ENCODE measurements at places on chromosomes 2 and 18.

GRCh38 chr18:76378526-76379215 lies 116.4 kb downstream of the ZNF516 start:
- ATAC-seq: peak; percentile 12

GRCh38 chr2:20728114-20728758 lies 61.3 kb downstream of the GDF7 start:
- ATAC-seq: no peak

DNA sequence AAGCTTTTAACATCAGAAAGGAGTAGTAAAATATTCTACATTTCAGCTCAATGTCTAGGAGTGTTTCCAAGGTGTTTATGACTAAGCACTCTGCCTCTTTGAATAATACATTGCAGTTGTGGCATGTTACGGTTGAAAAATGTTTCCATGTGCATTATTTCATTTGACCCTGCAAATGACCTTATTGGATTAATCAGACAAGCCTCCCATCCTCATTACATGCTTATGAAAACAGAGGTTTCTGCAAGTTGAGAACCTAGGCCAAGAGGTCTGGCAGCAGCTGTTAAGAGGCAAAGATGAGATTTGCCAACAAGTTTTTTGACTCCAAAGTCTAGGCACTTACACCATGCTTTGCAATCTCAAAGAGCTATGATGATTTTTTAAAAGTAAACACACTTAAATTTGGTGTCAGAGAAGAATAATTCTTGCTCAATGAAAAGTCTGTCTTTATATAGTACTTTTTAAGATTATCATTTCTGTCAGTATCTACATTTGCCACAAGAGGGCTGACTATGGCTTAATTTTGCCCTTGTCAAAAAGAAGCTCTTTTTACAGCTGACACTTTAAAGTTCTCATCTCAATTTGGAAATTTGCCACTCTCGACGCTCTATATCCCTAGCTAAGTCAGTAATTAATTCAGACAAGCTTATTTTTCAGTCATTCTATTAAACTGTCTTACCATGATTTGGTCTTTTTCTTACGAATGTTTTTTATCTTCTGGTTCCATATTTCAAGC lies 260.6 kb downstream of the PAX3 start:
- ATAC-seq: no peak

DNA sequence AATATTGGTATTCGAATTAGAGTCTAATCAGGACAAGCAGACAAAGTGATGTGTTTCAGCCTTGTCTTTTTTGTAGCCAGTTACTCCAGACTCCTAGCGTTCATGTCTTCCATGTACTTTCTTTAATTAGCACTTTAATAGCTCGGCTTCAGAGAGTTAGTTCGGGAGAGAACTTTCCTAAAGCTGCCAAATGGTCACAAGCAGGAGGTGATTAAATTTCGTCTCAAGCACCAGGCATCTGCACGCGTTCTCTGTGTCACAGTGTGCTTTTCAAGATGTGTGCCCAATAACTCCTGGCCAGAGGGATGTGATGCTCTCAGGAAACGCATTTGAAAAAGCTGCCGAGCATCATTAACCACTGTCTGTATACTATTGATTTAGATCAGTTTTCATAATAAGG lies 790.8 kb downstream of the SOCS6 start:
- ATAC-seq: no peak

DNA sequence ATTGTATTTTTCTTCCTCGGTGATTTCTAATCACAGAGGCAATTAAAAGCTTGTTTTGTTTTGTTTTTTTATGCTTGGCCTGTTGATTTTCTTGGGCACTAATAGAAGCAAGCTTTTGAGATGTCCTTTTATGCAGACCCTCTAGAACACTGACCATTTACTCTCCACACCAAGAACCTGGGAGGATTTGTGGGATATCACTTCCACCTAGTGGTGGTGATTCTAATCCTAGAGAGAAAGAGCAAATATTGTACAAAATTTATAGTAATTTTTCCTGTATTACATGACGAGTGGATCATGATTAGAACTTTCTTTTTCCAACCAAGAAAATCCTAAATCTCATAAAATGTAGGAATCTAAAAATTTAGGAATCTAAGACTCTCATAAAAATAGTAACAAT lies 23.4 kb downstream of the NEMP2 start:
- no peak for ATAC-seq

GRCh38 chr2:8438476-8438875 lies 243.4 kb upstream of the ID2 start:
- no peak for ATAC-seq

DNA sequence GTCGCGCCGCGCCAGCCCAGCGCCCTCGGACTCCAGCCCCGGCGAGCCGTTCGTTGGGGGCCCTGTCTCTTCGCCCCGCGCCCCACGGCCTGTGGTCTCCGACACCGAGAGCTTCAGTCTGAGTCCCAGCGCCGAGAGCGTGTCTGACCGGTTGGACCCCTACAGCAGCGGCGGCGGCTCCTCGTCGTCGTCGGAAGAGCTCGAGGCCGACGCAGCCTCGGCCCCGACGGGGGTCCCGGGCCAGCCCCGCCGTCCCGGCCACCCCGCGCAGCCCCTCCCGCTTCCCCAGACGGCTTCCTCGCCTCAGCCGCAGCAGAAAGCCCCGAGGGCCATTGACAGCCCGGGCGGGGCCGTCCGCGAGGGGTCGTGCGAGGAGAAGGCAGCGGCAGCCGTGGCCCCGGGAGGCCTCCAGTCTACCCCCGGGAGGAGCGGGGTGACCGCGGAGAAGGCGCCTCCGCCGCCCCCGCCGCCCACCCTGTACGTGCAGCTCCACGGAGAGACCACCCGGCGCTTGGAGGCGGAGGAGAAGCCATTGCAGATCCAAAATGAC lies 1.4 kb downstream of the PHLPP1 start:
- ATAC-seq: no peak

DNA sequence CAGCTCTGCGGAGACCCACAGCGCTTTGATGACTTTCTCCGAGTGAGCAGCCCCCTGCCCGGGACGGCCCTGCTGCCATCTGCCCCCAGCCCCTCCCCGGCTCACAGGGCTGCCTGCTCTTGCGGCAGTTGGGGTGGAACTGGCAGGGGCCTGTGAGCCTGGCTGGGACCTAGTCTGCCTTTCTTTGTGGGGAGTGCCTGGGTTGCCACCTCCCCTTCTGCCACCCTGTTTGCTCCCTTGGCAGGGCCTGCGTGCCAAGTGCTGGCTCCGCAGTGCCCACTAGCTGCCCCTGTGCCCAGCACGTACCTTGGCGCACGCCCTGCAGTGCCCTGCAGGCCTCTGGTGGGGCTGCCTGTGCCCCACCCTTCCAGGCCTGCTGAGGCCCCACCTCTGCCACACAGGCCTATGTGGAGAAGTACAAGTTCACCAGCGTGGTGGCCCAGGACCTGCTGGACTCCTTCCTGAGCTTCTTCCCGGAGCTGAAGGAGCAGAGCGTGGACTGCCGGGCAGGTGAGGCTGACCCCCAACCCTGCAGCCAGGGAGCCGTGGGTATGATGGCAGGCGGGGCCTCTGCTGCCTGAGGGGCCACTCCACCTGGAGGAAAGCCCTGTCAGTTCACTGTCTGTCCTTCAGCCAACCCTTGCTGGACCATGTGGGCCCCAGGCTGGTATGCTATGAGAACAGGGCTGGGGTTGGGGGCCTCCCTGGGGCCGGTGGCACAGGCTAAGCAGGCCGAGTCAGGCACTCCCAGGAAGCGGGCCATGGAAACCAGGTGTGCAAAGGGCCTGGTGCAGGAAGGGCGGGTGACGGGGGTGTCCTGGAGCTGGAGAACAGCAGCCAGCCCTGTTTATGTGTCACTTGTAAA lies 7.0 kb downstream of the RNPEPL1 start:
- peak; percentile 49 for ATAC-seq

DNA sequence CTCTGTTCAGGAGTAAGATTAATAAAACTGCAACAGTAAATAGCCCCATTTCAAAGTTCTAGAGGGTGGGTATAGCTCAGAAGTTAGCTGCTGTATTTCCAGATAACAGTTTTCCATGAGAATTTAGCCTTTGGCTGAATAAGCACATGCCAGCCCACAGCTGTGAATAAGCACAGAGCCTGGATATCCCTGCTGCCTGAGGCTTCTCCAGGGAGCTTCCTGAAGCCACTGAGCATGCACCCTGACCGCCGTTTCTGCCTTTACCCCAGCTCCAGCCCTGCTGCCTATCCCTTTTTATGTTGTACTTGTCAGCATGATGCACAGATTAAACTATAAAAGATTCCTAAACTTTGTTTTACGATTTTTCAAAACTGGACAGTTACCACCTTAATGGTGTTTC lies 85.3 kb downstream of the FEZ2 start:
- no peak for ATAC-seq

DNA sequence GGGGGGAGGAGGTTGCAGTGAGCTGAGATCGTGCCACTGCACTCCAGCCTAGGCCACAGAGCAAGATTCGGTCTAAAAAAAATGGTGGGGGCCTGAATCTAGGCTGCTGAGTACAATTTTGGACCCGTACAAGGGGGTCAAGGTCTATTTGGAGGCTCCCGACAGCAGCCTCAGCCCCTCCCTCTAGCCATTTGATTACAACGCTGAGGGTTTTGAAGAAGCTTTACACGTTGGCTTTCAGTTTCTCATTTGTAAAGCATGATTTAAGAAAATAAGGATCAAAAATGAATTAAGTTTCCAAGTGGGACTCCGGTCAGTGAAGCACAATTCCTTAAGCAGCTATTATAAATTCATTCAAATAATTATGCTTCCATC lies 133.9 kb downstream of the TGIF1 start:
- ATAC-seq: no peak

DNA sequence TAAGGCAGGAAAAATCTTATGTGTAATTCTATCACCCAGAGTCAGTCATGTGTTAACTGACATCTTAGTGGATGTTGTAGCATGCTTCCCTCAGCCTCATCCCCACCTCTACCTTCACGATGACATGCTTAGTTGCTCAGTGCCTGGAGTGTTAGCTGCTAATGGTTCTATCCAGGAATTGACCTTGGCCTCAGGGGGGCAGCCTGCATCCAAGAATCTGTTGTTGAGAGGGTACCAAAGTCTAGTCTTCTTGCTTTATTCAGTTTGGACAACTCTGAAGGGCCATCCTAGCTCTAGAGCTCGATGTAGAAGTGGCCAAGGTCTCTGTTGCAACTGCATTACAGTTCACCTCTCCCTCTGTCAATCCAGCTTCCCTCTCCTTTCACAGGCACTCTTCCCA lies 61.2 kb downstream of the ACYP2 start:
- no peak for ATAC-seq

GRCh38 chr2:217671075-217671474 lies 331.7 kb downstream of the TNS1 start:
- ATAC-seq: no peak

- ATAC-seq: no peak
These were observed 75.6 kb downstream of the MRO start for GRCh38 chr18:50744253-50744652.

- no peak for ATAC-seq
These were observed 7.9 kb upstream of the E2F6 start for GRCh38 chr2:11473659-11474433.

GRCh38 chr2:236998758-236999157 lies 86.9 kb upstream of the COPS8 start:
- ATAC-seq: no peak

GRCh38 chr18:41396211-41396610 lies 558.8 kb upstream of the PIK3C3 start:
- no peak for ATAC-seq

DNA sequence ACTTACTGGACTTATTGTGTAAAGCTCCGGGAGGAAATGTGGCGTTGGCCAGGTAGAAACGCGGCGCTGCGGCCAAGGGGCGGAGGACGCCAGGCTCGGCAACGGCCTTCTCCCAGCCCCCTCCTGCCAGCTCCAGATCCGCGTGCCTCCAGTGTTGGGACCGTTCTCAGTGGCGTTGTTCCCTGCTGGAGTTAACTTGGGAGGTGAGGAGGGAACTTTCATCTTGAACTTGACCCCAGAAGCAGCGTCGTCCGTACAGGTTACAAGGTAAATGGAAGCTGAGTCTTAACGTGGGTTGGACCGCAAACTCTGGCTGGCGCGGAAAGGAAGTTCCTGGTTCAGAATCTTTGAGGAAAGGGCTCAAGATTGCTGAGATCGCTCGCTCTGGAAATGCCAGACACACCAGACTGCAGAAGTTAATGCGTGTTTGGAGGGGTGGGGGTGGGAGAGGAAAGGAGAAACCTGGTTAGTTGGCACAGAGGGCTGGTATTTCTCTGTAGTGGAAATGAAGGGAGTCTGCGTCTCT lies 1.3 kb downstream of the TANC1 start:
- ATAC-seq: no peak

DNA sequence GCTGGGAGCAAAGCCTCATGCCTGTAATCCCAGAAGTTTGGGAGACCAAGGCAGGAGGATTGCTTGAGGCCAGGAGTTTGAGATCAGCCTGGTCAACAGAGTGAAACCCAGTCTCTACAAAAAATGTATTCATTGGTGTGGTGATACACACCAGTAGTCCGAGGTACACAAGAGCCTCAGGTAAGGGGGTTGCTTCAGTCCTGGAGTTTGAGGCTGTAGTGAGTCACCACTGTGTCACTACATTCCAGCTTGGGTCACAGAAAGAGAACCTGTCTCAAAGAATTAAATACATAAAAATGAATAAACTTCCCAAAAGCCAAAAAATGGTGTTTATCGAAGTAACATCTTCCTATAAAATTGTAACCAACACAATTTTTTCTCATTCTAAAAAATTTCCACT lies 568.1 kb upstream of the LINC00305 start:
- ATAC-seq: no peak

GRCh38 chr2:77813599-77813998 lies 291.4 kb upstream of the LRRTM4 start:
- no peak for ATAC-seq

DNA sequence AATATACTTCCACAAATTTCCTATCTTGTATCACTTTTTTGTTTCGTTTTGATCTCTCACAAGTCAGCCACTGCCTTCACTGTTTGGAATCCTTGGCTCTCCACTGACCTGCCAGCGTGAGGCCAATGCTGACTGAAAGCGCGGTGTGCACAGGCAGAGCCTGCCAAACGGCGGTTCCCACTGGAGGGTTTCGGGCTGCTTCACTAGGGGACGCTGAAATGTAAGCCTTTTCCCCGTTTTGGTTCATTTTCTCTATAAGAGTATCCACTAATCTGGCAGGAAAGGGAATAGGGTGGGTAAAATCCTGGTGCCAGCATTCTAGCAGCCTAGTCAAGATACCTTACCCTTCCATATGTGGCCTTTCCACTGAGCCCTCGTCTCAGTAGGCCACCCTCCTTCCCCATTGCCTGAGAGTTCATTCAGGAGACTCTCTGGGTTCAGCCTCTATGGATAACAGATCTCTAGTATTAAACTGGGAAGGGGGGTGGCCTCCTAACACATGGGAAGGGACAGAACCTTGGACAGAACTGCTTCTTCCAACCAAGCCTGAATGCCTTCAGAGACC lies 91.5 kb downstream of the DYM start:
- no peak for ATAC-seq

DNA sequence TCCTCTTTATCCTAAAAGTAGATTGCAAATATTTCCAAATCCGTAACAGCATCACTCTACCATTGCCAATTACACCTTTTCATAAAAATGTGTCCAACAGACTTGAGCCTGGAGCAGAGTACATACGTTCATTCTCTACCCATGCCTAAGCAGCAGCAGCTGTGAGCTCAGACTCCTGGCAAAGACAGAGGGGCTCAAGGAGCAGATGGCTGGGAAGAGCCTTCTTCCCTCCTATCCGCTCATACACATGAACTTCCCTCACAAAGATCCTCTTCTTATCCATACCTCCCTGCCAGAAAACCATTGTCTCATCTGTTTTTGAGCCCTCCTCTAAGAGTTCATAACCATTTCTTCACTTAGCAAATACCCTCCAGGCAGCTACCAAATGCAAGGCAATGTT lies 164.3 kb upstream of the ARL4C start:
- no peak for ATAC-seq

- no peak for ATAC-seq
These were observed 508.9 kb upstream of the POU3F3 start for GRCh38 chr2:104344985-104345384.
